Mesendoderm (in vitro differentiated cells): ENCODE measurements at places on chromosomes 7 and 10.

GRCh38 chr7:19378345-19378714 is 233.1 kb upstream of the FERD3L start:
- DNase-seq, result no peak

DNA sequence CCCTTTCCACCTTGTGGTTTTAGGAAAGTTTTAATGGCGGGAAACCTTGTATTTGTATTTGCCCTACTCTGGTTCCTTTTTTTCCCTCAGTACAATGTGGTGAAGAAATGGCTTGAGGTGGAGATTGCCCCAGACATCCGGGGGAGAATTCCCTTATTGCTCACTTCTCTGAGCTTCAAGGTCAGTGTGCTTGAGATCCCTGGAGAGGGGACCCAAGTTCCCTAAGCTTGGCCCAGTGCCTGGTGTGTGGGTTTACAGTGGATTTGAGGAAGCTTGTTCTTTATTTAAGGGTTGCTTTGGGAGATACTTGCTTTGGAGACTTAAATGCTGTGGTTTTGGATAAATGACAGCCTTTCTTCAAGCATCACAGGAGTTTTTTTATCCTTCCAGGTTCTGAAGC is 18.3 kb downstream of the CALHM2 start:
- no peak for DNase-seq

DNA sequence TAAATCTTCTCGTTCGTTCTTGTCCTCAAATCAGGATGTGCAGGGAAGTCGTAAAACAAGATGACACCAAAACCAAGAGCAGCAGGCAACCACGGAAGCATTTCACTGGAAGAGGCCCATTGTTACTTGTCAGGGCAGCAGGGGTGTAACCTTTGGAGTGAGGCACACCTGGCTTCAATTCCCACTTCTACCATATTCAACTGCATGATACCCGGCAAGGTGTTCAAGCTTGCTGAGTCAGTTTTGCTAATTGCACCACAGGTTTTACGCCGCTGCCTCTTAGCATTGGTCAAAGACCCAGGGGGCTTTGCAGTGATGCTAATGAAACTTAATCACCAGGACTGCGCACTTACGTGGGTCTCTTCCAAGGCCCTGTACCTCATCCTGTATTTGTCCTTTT is 50.0 kb upstream of the PTER start:
- peak; percentile 31 for DNase-seq

DNA sequence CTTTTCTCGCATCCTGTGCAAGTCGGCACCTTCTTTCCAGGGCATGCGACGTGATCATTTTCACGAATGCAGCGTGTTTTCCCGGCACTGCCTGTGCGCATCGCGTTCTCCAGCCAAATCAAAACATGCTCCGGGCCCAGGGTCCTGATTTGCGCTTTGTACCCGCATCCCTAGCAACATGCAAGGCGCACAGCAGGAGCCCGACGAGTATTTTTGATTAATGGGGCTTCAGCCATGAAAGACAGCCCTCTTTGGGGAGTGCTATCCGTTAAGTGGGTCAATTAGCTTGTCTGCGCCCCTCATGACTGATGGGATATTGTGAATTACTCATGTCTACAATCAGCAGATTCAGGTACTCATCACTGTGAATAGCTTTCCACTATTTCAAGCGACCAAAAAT is 243.3 kb upstream of the RNF32 start:
- no peak for DNase-seq

GRCh38 chr10:85789982-85790789 is 576.4 kb downstream of the GRID1 start:
- no peak for DNase-seq

DNA sequence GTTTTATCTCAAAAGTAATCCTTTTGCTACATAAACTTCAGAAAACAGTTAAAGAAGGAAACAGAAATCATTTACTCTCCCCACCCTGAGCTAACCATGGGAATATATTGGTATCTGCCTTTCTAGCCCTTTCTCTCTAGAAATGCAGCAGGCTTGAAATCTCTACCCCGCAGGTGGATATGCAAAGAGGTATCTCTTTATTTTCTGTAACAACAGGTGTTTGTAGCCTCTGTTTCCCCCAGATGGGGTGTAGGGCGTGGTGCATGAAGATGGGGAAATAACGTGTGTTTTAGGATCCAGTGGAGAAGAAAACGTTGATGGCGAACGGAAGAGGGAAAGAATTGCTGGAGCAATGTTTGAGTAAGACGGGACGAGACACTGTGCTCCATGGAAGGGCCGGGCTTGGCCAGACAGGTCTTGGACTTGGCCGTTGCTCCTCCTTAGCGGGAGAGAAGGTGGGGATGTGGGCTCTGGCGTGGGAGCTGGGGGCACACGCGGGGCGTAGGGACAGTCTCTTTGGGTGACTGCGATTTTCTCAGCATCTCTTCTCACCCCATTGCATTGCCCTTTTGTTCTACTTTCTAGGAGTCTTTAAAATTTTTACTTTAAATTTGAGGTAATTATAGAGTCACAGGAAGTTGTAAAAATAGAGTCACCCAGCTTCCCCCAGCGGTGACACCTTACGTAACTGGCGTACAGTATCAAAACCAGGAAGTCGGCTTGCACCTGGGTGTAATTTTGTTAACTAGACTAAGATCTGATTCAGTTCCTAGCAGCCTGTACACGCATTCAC is 82.9 kb downstream of the ELFN1 start:
- DNase-seq, result no peak

GRCh38 chr7:139304517-139304916 is 36.6 kb upstream of the FMC1 start:
- DNase-seq, result no peak

- no peak for DNase-seq
Observed at GRCh38 chr10:69119896-69120295, 4.1 kb upstream of the VPS26A start.
